Thoracic aorta (tissue), 2 donors: ENCODE measurements at places on chromosomes 5 and 9. TPM values are rescaled to one million over a fixed set of nuclear protein-coding genes. Genes with fewer than 3 reads are reported as not detected.

FCN2 gene
- not detected for total RNA-seq

DNA sequence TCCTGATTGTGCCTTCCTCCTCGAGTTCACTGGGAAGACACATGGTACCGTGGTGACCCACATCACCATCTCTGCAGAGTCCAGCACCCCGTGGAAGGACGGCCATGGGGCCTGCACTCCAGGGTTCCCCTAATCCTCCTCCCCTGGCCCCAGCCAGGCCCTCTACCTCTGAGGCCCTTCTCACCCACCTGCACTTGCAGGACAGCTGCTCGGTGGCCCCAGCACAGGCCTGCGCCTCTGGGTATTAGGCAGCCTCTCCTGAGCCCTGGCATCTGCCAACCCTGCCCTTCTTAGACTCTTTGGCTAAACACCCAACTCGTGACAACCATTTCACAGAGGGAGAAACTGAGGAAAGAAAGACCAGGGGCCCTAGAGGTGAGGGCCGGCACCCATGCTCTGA, 28.9 kb upstream of the CPLX2 start:
- H3K27me3 ChIP-seq: no peaks in the 10 kb centered on the region
- H3K4me3 ChIP-seq: no peak overlapping the region
- DNase-seq: no peak
- H3K36me3 ChIP-seq: no peaks in the 10 kb centered on the region

FYB1 gene
- total RNA-seq: 12.9 TPM

LRRC14B gene
- not detected for total RNA-seq

POU4F3 gene
- not detected for total RNA-seq

- no peak overlapping the region for H3K27ac ChIP-seq
- H3K4me3 ChIP-seq: no peak overlapping the region
Observed at GRCh38 chr5:87081016-87081415, 186.7 kb upstream of the RASA1 start.

GRCh38 chr5:146101646-146102045, 3.7 kb downstream of the PLAC8L1 start:
- no peak for DNase-seq
- no peak overlapping the region for H3K27ac ChIP-seq
- no peak overlapping the region for H3K4me3 ChIP-seq
- H3K27me3 ChIP-seq: no peaks in the 10 kb centered on the region
- H3K4me1 ChIP-seq: no peaks in the 10 kb centered on the region

DNA sequence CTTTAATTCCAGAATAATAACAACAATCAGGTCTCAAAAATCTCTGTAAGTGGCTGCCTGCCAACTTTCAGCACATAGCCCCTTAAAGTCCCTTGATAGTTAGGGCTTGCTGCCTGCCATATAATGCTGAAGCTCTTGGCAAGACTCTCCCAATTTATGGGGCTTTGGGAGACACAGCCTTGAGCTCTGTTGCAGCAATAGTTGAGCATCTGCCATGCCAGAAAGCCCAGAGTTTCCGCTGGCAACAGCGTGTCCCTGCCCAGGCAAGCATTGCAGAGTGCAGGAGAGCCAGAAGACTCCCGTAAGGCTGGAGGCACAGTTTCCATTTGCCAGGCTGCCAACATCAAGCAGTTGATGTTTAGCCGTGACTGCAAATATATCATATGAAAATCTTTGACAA, 678.5 kb upstream of the NUDT12 start:
- H3K4me1 ChIP-seq: peaks cover 4% of the 10 kb centered on the region
- no peaks in the 10 kb centered on the region for H3K36me3 ChIP-seq
- H3K4me3 ChIP-seq: peak overlapping the region; percentile 46
- H3K27me3 ChIP-seq: no peaks in the 10 kb centered on the region
- no peak overlapping the region for H3K27ac ChIP-seq

CXXC5 gene
- total RNA-seq: 58.5 TPM

- DNase-seq: no peak
- H3K27me3 ChIP-seq: no peaks in the 10 kb centered on the region
- peaks cover 21% of the 10 kb centered on the region for H3K4me1 ChIP-seq
- no peaks in the 10 kb centered on the region for H3K36me3 ChIP-seq
Observed at GRCh38 chr9:69093471-69094103, 58.0 kb downstream of the FXN start.

FOXD4L4 gene
- not detected for total RNA-seq

IL9 gene
- total RNA-seq: not detected

DNA sequence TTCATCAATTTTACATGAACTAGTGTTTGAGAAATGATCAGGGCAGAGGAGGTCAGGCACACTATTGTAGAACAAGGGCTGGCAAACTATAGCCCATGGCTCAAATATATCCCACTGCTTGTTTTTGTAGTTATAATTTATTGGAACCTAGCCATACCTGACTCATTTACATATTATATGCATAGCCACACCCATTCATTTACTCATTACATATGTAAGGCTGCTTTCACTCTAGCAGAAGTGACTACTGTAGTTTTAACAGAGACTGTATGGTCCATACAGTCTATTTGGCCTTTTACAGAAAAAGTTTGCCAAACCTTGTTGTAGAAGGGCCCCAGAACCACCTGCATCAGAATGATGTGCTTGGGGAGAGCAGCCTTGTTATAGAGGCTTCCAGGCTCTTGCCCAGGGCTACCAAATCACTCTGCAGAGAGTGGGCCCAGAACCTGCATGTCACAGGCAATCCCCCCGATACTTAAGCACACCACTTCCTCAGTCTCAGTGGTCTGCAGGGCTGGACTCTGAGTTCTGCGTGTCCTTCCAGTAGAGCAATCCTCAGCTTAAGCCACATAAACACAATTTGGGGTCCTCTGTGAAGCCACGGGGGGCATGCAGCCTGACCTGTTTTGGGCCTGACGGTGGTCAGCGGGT, 6.7 kb downstream of the ANKS6 start:
- no peaks in the 10 kb centered on the region for H3K27me3 ChIP-seq
- no peaks in the 10 kb centered on the region for H3K36me3 ChIP-seq
- H3K27ac ChIP-seq: no peak overlapping the region
- no peak for DNase-seq

- no peaks in the 10 kb centered on the region for H3K36me3 ChIP-seq
- no peak for DNase-seq
- H3K4me3 ChIP-seq: peak overlapping the region; percentile 8
- H3K27me3 ChIP-seq: no peaks in the 10 kb centered on the region
- no peak overlapping the region for H3K27ac ChIP-seq
Observed at GRCh38 chr9:113887436-113887835, 11.3 kb downstream of the ZNF618 start.

IFNE gene
- not detected for total RNA-seq

- no peak overlapping the region for H3K27ac ChIP-seq
- H3K4me1 ChIP-seq: peaks cover 9% of the 10 kb centered on the region
- no peaks in the 10 kb centered on the region for H3K27me3 ChIP-seq
- DNase-seq: no peak
- H3K36me3 ChIP-seq: no peaks in the 10 kb centered on the region
- no peak overlapping the region for H3K4me3 ChIP-seq
Observed at GRCh38 chr5:59999056-59999455, 105.5 kb upstream of the PDE4D start.

SLIT3 gene
- 80.1 TPM for total RNA-seq

PRDM9 gene
- total RNA-seq: not detected

DNA sequence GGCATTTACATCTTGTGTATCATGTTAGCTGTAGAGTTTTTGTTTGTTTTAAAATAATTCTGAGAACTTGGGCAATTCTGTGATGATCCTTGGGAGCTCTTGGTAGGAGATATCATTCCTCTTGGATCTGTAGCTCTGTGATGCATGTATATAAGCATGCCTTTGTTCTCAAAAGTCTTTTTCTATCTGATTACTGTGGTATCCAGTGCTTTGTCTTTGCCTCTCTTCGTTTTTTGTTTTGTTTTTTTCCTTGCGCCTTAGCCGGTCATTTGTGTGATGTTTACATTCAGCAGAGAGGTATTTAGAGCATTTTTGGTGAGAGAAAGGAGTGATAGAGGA, 110.0 kb downstream of the PAM start:
- H3K4me1 ChIP-seq: peaks cover 48% of the 10 kb centered on the region
- peak overlapping the region; percentile 88 for H3K4me3 ChIP-seq
- H3K27ac ChIP-seq: peak overlapping the region; percentile 86
- no peaks in the 10 kb centered on the region for H3K36me3 ChIP-seq
- no peaks in the 10 kb centered on the region for H3K27me3 ChIP-seq
- no peak for DNase-seq

PCDHA9 gene
- total RNA-seq: 1.1 TPM

DNA sequence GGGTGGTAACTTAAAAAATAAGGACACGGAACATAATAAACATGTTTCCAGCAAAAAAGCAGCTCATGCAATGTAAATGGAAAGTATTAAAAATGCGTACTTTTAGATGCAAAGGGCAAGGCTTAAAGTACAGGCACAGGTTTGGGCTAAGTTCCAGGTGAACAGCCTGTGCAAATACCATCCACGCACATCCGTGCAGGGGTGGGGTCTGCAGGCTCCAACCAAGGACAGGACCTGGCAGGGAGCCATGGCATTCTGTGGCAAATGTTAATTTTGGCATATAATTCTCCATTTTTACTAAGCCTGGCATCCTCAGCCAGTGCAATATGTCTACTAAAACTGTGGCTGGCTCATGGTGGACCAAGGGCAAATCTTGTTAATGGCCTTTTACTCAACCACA, 365.8 kb upstream of the DAP start:
- H3K27ac ChIP-seq: no peak overlapping the region
- DNase-seq: no peak
- H3K36me3 ChIP-seq: no peaks in the 10 kb centered on the region

DNA sequence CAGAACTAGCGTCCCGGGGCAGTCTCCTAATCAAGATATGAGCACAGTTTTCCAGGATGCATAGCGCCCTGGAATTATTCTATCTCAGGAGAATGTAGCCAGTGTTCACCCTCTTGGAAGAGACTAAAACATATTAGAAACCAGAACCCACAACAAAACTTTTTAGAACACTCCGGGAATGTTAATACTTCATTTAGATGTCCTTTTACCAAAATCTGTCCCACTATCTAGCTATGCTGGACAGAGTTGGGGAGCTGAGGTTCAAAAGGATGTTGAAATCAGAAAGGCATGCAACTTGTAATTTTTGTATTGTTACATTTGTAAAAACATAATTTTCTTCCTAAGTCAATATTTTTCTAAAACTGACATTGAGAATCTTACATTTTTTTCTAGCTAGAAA, 386.5 kb upstream of the RFX3 start:
- H3K27me3 ChIP-seq: no peaks in the 10 kb centered on the region
- H3K4me1 ChIP-seq: peaks cover 19% of the 10 kb centered on the region
- no peak overlapping the region for H3K27ac ChIP-seq
- no peak for DNase-seq
- H3K4me3 ChIP-seq: no peak overlapping the region
- no peaks in the 10 kb centered on the region for H3K36me3 ChIP-seq

DNA sequence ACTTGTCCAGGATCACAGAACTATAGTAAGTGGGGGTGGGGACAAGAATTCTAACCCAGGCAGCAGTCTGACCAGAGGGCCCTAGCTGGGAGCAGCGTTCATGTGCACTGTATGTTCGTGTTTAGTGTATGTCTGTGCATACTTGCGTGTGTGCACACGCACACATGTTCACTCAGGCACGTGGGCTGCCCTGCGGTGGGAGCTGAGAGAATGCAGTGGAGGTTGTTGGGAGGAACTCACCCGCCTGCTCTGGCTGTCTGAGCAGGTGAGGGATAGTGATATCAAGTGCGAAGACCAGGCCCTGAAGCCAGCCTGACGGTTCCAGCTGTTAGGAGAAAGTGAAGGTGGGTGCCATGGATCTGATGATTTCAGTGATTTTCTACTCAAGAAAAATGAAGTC, 942 bp downstream of the DCANP1 start:
- no peak overlapping the region for H3K27ac ChIP-seq
- H3K4me3 ChIP-seq: no peak overlapping the region
- H3K4me1 ChIP-seq: no peaks in the 10 kb centered on the region
- no peaks in the 10 kb centered on the region for H3K36me3 ChIP-seq
- no peaks in the 10 kb centered on the region for H3K27me3 ChIP-seq

DNA sequence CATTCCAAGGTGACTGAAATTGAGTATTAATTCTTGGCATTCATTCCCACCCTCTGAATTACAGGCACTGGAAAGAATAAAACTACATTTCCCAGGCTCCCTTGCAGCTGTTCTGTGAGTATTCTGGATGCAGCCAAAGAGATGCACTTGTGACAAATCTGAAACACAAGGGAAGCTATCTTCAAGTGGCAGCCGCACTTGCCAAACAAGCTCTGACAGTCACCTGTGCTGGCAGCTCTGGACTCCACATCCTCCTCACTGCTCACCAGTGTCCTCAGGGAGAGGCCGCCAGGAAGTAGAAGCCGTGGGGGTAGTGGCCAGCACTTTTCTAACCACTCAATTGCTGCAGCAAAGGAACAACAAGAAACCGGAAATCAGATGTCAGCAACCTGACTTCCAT, 275.0 kb downstream of the NR2F1-AS1 start:
- H3K4me1 ChIP-seq: no peaks in the 10 kb centered on the region
- no peak for DNase-seq
- H3K36me3 ChIP-seq: no peaks in the 10 kb centered on the region
- H3K4me3 ChIP-seq: no peak overlapping the region
- H3K27me3 ChIP-seq: no peaks in the 10 kb centered on the region

TAF11L5 gene
- total RNA-seq: not detected

DNA sequence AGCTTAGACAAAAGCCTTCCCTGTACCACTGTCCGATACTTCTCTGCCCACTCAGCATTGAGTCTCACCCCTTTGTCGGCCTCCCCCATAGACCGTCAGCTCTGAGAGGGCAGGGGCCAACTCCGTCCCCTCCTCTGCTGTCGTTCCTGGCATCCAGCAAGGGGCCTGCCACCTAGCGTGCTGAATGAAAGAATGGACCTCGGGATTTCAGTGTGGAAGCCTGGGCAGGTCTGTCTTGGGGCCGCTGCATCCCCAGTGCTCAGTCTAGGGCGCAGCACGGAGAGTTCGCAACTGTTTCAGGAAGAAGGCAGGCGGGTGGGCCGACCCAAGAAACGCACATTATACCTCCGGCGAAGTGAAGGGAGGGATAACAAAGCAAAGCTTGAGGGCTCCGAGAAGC, 1.5 kb upstream of the TOR1B start:
- no peak for DNase-seq
- H3K4me3 ChIP-seq: no peak overlapping the region
- no peaks in the 10 kb centered on the region for H3K27me3 ChIP-seq
- H3K27ac ChIP-seq: no peak overlapping the region
- peaks cover 11% of the 10 kb centered on the region for H3K4me1 ChIP-seq

DNA sequence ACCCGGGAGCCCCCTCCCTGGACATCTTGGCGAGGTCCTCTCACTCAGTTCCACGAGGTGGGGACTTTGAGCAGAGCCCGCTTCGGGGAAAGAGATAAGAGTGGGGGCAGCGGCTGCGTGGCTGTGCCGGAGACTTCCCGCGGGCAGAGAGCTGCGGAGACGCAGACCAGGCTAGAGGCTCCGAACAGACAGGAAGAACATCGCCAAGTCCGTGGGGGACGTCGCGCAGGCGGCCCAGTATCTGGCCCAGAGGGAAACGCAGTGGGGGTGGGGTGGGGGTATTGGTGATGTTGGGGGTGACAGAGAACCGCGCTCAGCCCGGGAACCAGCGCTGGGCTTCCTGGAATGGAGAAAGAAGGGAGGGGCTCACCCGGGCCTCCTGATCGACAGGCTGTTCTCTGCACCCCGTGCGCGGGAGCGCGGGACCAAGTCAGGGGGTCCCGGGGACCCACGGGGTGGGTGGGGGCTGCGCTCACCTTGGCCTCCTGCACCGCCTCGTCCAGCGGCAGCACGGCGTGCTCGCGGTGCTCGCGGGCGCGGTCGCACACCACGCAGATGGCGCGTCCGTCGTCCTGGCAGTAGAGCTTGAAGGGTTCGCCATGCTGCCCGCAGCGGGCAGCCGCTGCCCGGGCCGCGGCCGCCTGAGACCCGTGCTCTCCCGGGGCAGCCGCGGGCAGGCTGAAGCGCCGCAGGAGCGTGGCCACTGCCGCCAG, 727 bp downstream of the TRIM7 start:
- DNase-seq: no peak
- H3K36me3 ChIP-seq: no peaks in the 10 kb centered on the region
- peaks cover 18% of the 10 kb centered on the region for H3K4me1 ChIP-seq
- H3K27me3 ChIP-seq: no peaks in the 10 kb centered on the region
